ENCODE measurements at places on chromosomes 7 and 10.

GRCh38 chr7:1257221-1257620 lies 24.5 kb downstream of the UNCX start:
- DNase-seq: no peak

DNA sequence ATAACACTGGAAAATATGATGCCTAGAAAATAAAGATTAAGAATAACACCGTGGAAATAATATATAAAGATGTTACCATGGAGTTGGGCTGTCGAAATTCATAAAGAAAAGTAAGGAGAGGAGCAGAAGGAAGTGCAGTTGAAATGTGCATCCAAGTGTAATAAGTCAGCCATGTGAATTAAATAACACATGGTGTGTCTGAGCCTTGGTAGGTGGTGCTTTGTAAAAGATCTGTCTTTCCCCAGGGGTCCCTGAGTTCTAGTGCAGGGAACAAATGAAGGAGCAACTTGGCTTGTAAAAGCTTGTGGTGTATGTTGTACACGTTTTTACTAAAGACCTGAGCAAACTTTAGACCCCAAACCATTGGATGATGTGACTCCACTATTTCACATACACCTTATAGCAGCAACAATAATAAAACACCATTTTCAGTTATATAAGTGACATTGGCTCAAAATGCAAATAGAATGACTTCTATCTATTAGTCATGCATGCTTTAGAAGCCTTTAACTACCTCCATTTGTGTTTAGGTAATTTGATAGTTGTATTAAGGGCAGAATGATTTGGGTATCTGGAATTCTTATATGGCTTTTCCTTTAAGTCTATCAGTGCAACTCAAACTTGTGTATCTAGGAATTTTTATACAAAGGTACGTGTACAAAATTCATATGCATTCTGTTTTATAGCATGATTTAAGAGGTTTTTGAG lies 11.3 kb downstream of the STARD3NL start:
- no peak for DNase-seq

DNA sequence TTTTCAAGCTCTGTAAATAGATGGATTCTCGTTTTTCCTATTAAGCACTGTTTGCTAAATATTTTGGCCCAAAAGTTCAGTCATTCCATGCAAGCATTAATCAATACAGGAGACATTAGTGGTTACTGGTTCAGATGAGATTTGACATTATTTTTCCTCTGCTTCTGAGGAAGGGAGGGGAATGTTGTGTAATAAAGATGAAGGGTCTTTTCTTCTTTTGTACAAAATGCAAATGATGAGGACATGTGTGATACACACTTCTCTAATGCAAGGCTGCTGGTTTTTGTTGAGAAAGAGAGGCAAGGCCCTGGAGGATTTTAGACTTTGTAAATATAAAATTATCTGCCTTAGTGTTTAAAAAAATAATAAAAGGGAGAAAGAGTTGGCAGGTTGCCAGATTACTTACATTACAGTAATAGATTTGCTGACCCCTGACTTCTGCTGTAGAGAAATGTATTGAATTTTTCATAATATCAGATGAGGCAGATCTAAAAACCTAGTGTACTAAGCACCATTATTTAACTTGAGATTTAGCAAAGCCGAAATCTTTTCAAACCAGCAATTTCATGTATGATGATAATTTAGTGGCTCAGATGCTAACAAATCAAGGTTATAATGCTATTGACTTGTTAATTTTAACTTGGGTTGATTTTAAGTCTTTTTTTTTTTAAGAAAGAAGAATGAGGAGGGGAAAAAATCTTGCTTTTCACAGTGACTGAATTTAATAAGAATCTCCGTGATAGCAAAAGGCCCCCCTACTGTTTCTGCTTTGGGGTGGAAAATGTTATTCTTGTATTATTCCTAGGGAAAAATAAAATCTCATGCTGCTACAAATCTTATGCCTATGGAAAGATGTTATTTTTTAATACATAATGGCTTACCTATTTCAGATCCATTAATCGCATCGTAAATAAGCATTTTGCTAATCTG lies 180.1 kb downstream of the ARID5B start:
- DNase-seq: no peak

- no peak for DNase-seq
Observed at GRCh38 chr7:4006687-4007086, 675.4 kb upstream of the FOXK1 start.

- DNase-seq: no peak
Observed at GRCh38 chr10:129936266-129936922, 27.7 kb downstream of the EBF3 start.

GRCh38 chr10:15237351-15237750 lies 68.9 kb upstream of the NMT2 start:
- no peak for DNase-seq

Measured in WERI-Rb-1 (cell line).